ENCODE measurements at places on chromosomes 5 and 9.

GRCh38 chr5:151083081-151083676 lies 2.3 kb upstream of the TNIP1 start:
- DNase-seq, result peak; percentile 49

- no peak for DNase-seq
These were observed 9.4 kb upstream of the TENT4A start for GRCh38 chr5:6703806-6704205.

GRCh38 chr9:137313326-137313936 lies 11.4 kb upstream of the NRARP start:
- no peak for DNase-seq

GRCh38 chr5:96175090-96175489 lies 213.4 kb upstream of the ELL2 start:
- no peak for DNase-seq

GRCh38 chr5:154570572-154571324 lies 92.7 kb upstream of the HAND1 start:
- no peak for DNase-seq

Measured in activated CD4-positive, alpha-beta T cell treated with anti-CD3 and anti-CD28 coated beads for 24 hours (primary cell).